ENCODE measurements at places on chromosomes 5 and 9.

- DNase-seq, result no peak
Measured at GRCh38 chr5:127111112-127111511, 37.8 kb upstream of the C5orf63 start.

DNA sequence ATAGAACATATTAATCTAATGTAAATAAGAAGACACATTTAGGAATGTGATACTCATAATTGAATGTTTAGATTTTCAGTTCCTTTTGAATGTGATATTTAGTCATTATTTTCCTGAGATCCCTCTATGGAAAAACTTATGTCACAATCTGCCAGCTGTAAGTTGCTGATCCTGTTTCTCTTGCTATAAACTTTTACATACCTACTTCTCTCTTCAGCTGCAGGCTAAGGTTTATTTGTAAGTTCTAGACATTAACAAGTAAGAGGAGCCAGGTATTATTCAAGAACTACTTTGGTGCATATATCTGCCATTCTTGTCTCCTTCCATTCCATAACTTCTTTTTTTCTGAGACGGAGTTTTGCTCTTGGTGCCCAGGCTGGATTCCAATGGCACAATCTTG lies 462.4 kb downstream of the PRR16 start:
- DNase-seq, result no peak

- peak; percentile 70 for DNase-seq
Measured at GRCh38 chr5:142655339-142656267, 30.3 kb downstream of the FGF1 start.

- DNase-seq, result no peak
Measured at GRCh38 chr9:34572628-34573027, 16.9 kb downstream of the CNTFR start.

DNA sequence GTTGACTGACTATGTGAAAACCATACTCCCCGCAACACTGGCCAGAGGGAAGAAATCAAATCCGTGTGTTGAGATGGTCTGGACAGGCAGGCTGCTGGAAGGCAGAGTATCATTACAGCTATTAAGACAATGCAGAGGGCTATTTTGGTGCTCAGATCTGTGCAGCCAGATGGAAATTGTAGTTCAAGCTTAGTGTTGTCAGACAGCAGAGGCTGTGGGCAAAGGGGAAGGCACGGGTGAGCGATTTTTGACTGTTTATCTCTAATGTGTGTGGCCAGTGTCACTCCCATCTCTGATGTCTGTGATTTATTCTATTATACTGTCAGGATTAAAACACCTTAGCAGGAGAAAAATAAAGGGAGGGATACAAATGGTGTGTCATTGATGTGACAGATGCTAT lies 984.4 kb upstream of the WWC1 start:
- no peak for DNase-seq

- DNase-seq, result no peak
Measured at GRCh38 chr5:20360263-20360662, 372.3 kb upstream of the CDH18 start.

- DNase-seq, result no peak
Measured at GRCh38 chr5:62614355-62614754, 35.7 kb downstream of the LRRC70 start.

- DNase-seq, result no peak
Measured at GRCh38 chr9:93223260-93224180, 39.6 kb downstream of the WNK2 start.
